Activated CD4-positive, alpha-beta T cell treated with anti-CD3 and anti-CD28 coated beads, Interleukin-2, amount 50 U/mL, for 24 hours (primary cell): ENCODE measurements at places on chromosomes 2 and 18.
A peak's percentile ranks its signal among the peaks of the same experiment; 100 is the strongest.

GRCh38 chr2:100702438-100703109, 117.4 kb upstream of the NPAS2 start:
- DNase-seq = no peak

DNA sequence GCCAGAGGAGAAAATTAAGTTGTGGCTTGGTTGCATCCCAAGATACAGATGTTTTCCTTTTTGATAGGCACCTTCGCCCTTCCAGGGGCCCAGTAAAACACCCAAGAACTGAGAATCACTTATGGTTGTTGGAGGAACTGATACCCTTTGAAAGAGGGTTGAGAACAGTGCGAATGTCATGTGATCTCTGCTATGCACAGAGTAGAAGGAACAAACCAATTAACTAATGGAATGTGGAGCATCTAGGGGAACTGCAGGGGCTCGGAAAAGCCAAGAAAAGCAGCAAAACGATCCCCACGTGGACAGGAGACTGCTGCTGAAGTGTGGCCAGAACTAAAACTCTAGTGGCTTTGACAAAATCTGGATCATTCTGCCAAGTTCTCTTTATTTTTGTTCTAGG, 58.8 kb downstream of the APOB start:
- no peak for DNase-seq

GRCh38 chr18:23133860-23134779, 1.2 kb upstream of the CABLES1 start:
- peak; percentile 12 for DNase-seq

DNA sequence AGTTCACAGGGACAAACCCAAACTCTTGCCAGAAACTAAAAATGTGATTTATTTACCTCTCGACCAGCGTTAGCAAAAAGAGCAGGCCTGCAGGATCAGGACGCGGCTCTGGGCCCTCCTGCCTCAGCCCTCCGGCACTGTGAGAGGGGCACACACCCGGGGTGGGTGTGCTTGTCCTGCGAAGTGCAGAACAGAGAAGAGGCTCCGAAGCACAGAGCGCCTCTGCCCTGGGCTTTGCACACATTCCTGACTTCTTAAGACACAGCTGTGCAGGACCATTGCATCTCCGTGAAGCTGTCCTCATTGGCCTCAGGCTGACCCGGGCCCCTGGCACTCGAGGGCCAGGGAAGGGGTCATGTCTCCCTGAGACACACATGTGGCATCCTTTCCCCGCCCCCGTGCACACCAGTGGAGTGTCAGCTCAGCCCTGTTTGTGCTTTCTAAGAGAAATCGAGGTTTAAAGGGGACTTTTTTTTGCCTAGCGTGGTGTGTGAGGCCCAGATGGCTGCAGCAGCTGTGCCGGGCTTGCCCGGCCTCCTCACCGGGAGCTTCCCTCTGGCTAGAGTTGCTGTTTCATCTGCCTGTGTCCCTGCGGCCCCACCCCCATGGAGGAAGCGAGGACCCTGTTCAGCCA, 9.9 kb upstream of the NFATC1 start:
- DNase-seq = no peak

DNA sequence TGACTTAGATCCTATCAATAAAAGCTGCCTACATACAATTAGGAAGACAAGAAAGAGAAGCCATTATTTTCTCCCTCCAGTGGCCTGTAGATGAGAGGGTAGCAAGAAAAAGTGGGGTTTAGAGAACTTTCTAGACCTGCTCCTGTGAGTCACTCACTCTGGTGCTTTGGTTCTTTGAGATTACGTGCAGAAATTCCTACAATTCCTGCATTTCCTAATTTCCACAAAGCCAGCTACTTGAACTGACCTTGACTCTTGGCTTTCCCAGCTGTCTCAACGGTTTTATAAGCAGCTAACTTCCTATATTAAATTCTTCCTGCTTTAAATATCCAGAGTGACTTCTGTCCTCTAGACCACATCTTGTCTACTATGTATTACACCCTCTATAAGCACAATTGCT, 899.5 kb upstream of the KLHL29 start:
- no peak for DNase-seq

DNA sequence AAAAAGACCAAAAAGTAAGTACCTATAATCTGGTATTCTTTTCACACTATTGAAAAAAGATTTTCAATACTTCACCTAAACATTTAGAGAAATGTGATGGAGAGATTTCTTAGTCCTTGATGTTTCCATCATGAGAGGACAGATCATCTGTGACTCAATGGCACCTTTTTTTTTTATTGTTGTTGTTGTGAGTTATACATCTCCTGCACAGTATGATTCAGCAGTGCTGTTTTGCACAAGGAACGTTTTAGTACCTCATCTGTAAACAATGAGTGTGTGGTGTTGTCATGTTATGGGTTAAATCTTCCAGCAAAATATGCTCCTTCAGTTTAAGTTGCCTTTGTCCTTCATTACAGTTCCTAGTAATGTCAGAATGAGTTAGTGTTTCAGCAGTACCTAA, 2.2 kb downstream of the KIAA1328 start:
- DNase-seq = no peak

- no peak for DNase-seq
These were observed 18.4 kb upstream of the TEX51 start for GRCh38 chr2:126880324-126880723.

DNA sequence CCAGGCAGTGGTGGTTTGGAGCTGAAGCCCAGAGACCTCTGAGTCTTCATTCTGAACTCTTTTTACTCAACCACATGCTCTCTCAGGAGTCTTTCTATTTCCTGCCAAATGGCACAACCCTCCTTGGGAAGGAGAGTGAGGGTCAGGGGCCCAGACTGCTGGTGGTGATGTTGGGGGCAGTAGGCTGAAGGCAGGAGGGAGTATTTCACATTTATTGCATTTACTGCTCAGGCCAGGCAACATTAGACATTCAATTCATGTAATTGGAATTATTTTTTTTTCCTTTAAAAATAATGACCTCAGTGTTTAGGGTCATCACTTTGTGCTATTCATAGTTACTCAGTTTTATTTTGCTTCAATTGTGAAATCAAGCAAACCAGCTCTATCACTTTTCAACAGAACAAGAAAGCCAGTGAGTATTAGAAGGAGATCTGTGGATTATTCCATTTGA, 311.3 kb upstream of the NT5C1B start:
- no peak for DNase-seq

DNA sequence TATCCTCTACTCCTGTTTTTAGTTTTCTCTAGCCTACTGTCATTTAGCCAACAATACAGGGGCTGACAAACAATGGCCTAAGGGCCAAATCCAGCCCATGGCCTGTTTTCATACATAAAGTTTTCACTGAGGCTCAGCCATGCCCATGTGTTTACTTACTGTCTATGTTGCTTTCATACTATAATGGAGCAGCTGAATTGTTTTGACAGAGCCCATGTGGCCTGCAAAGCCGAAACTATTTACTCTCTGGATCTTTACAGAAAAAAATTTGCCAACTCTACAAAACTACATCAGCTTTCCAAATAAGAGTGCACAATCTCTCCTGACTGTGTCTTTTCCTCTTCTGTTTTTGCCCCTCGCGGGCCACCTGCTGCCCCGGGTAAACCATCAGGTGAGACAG, 24.0 kb downstream of the LGALSL start:
- no peak for DNase-seq

GRCh38 chr2:8441986-8442385, 239.9 kb upstream of the ID2 start:
- no peak for DNase-seq

GRCh38 chr18:36672437-36673344, 156.1 kb downstream of the TPGS2 start:
- DNase-seq = no peak

GRCh38 chr2:176879426-176879995, 333.1 kb upstream of the HNRNPA3 start:
- no peak for DNase-seq

DNA sequence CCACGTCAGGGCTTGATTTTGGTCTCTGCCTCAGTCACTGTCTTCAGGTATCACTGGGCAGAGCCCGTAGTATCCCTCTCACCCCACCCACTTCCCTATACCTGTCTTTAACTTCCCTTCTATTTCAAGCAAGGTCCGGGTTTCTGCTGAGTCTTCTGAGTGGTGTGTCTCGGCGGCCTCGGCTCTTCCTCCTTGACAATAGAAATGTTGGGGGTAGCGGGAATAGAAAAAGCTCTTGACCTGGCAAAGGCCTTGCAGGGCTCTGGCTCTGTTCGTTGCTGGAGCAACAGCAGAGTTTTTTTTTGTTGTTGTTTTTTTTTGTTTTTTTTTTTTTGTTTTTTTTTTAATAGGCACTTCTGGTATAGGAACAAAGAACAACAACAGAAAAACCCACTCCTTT, 16.0 kb upstream of the IGFBP5 start:
- DNase-seq = no peak

- no peak for DNase-seq
These were observed 31.2 kb downstream of the SMAD7 start for GRCh38 chr18:48919547-48919946.

DNA sequence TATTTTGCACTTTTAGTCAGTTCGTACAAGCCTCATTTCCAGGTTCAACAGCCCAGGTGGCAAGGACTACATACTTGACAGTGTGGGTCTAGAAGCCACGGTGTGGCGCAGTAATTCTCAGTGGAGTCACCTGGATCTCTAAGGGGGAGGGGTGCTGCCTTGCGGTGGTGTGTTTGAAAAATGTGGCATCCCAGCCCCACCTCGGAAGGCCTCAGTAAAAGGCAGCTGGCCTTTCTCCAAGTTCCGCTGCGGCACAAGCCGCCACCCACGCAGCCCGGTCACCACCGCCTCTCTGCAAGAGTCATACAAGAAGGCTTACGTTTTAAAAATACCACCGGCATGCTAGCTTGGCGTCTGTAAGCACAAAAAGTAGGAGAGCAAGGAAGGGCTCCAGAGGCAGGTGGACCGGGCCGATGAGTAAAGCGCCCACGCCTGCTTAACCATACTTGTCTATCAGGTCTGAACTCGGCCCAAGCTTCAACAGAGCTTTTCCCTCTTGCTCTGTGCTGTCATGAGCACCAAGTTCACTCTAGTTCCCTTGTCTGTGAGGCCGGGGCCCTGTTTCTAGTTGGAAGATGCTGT, 49.5 kb downstream of the SPRED2 start:
- peak; percentile 80 for DNase-seq

- no peak for DNase-seq
These were observed 62.2 kb downstream of the COL6A3 start for GRCh38 chr2:237351796-237352195.

- DNase-seq = no peak
These were observed 28.6 kb downstream of the IGFBP2 start for GRCh38 chr2:216661639-216662375.

DNA sequence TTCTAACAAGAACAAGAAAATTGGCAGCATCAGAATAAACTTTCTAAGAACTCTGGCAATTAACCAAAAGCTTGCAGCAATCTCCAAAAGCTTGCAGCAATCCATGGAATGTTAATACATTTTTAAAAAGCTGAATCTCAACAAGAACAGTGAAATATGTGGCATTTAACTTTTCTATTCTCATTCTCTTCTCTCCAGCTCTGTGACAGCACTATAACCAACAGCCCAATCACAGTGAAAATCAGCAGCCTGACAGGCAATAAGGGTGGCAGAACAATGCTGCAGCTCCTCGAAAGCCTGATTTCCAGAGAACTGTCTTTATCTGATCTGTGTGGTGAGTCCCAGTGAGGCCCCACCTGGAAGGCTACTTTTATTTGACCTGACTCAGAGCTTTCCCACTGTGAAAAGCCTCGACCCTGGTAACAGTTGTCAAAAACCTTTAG, 60.0 kb downstream of the TMEM131 start:
- DNase-seq = no peak

DNA sequence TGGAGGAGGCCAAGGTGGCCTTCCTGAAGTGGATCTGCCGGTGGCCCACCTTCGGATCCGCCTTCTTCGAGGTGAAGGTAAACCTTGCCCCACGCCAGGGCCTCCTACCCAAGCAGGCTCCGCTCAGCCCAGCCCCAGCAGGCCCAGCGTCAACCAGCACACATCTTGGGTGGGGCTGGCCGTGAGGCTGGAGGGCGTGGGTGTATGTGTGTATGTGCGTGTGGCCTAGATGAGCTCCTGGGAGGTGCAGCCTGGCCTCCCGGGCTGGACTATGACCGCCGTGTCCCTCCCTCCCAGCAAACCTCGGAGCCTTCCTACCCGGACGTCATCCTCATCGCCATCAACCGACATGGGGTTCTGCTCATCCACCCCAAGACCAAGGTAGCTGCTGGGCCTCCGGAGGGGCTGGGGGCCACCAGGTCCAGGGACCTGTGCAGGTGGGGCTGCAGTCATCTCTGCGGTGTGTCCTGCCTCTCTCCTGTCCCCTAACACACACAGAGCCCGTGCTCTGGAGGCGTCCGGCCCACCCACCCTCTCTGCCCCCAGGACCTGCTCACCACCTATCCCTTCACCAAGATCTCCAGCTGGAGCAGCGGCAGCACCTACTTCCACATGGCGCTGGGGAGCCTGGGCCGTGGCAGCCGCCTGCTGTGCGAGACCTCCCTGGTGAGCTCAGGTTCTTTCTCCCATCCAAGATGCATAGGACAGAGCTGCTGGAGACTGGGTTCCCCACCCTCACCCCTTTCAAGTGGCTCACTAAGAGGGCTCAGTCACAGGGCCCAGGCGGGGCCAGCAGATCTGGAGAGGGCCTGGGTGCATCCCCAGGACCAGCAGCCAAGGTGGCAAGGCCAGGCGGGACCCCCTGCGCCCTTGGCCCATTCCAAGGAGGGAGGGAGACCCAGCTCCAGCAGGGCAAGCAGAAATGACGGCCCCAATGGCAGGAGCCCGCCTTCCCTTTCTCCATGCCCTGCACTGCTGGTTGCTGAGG, 9.4 kb upstream of the GPR17 start:
- DNase-seq = no peak

- no peak for DNase-seq
These were observed 216.3 kb upstream of the DTNA start for GRCh38 chr18:34493566-34494358.

- no peak for DNase-seq
These were observed 214.2 kb downstream of the CALCRL start for GRCh38 chr2:187233811-187234210.

DNA sequence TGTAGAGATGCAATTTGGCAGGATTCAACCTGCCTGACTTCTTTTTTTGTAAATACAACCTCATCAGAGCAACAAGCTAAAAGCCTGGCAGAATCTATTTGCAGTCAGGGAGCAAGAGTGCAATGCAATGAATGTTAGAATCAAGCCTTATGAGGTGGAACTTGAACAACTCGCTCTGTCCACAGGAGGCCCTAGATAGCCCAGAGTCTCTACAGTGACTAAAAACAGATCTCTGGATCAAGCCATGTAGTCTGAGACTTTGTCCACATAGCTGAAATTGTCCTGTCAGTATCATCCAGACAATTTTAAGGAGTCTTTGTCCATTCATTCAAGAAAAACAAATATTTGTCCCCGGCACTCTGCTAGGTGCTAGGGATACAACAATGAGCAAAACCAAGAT, 32.0 kb upstream of the CDK5R2 start:
- no peak for DNase-seq
